ENCODE measurements at places on chromosomes 3 and 15. TPM values are rescaled to one million over a fixed set of nuclear protein-coding genes. Genes with fewer than 3 reads are reported as not detected.

The WWTR1 gene
- 1.0 TPM for total RNA-seq

DNA sequence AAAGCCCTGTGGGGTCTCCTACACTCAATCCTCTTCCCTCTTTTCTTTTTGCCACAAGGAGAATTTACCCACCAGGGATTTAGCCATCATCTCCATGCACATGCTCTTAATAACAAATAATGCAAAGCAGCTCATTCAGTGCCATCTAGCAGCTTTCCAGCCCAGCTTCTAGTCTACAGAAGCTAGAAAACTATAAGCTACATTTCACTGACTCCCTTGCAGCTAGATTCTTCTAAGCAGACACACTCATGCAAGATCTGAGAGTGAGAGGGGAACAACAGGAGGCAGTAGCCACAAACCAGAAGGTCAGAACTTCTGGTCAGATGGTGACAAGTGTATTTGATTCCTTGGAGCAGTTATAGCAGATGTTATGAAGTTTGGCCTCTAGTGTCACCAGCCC lies 25.5 kb downstream of the OSBPL10 start:
- no peak for DNase-seq
- H3K27me3 ChIP-seq = peaks cover 12% of the 10 kb centered on the region

DNA sequence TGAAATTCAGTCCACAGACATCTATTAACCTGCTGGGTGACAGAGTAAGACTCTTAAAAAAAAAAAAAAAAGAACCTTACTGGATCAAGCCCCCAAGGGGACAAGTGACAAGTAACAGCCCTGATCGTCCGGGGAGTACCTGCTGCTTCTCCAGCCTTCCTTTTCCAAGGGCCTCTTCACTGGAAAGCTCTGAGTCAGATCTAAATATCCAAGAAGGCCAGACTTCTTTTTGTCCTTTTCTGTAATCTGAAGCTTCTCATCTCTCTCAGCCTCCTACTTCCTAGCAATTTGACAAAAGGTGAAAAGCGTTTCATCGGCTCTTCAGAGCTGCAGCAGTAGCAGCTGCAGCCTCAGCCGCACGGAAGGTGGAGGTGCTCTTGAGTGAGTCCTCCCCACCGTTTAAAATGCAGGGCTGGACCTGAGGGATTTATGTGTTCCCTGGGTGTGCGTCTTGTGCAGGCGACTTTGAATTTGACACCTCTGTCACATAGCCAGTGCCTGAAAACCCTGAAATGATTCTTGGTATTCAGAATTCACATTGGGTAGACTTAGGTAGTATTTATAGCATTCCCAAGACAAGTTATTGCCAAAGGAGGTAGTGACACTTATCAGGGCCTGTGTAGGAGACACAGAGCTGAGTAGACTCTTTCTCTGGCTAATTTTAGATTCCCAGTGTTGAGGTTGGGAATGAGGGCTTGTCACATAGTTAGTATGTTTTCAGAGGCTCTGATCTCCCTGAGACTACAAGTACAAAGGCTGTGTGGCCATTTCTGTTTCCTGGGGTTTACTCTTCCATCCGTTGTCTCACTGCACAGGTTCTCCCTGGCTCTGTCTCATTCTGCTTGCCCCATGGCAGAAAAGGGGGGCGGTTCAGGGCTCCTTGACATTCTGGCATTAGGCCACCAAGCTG lies 291.2 kb upstream of the C2CD4B start:
- no peak overlapping the region for H3K27ac ChIP-seq
- H3K4me3 ChIP-seq = no peak overlapping the region
- DNase-seq = no peak
- no peaks in the 10 kb centered on the region for H3K4me1 ChIP-seq
- no peaks in the 10 kb centered on the region for H3K27me3 ChIP-seq

DNA sequence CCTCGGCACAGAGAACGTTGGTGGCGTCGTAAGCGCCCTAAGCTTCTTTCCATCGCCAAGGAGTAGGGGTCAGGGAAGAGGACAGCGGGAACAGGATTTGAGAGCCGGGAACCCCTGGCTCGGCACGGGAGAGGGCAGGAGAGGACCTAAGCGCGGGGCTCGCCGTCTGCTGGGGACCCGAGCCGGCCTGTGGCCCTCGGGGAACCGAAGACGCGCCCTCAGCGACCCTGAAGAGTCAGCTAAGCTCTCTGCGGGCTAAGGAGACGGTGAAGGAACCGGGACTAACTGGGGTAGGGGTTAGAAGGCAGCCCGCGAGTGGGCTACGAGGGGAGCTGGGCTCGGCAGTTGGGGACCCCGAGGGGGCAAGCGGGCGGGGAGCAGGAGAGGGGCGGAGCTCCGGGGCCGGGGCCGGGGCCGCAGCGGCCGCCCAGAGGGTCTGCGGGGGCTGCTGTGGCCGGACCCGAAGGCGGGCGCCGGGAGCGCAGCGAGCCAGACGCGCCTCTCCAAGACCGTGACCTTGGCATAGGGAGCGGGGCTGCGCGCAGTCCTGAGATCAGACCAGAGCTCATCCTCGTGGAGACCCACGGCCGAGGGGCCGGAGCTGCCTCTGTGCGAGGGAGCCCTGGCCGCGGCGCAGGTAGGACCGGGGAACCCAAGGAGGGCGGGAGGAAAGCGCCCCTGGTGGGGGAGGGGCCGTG lies 574 bp downstream of the CASR start:
- no peak overlapping the region for H3K27ac ChIP-seq
- H3K36me3 ChIP-seq = no peaks in the 10 kb centered on the region
- DNase-seq = no peak
- peaks cover 7% of the 10 kb centered on the region for H3K4me1 ChIP-seq

- no peaks in the 10 kb centered on the region for H3K4me1 ChIP-seq
- H3K27ac ChIP-seq = no peak overlapping the region
- H3K4me3 ChIP-seq = no peak overlapping the region
- no peak for DNase-seq
Measured at GRCh38 chr15:69093127-69093526, 67.3 kb upstream of the GLCE start.

DNA sequence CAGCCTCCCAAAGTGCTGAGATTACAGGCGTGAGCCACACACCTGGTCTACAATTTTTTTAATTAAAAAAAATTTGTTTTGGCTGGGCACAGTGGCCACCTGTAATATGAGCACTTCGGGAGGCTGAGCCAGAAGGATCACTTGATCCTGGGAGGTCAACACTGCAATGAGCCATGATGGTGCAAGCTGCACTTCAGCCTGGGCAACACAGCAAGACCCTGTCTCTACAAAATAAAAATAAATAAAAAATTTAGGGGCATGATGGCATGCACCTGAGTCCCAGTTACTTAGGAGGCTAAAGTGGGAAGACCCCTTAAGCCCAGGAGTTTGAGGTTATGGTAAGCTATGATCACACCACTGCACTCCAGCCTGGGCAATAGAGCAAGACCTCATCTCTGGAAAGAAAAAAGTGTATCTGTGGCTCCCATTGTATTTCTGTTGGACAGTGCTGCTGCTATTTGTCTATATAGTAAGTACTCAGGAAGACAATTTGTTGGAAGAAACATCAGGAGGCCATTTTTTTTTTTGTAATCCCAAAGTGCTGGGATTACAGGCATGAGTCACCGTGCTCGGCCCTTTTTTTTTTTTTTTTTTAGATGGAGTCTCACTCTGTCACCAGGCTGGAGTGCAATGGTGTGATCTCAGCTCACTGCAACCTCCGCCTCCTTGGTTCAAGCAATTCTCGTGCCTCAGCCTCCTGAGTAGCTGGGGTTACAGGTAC lies 27.5 kb upstream of the SH3BP5 start:
- H3K27ac ChIP-seq = no peak overlapping the region
- no peaks in the 10 kb centered on the region for H3K27me3 ChIP-seq
- DNase-seq = no peak
- H3K4me1 ChIP-seq = peaks cover 57% of the 10 kb centered on the region

- no peak overlapping the region for H3K4me3 ChIP-seq
- no peaks in the 10 kb centered on the region for H3K36me3 ChIP-seq
- H3K4me1 ChIP-seq = no peaks in the 10 kb centered on the region
- H3K27me3 ChIP-seq = no peaks in the 10 kb centered on the region
- no peak overlapping the region for H3K27ac ChIP-seq
- DNase-seq = no peak
Measured at GRCh38 chr3:28860307-28860706, 420.6 kb upstream of the RBMS3 start.

DNA sequence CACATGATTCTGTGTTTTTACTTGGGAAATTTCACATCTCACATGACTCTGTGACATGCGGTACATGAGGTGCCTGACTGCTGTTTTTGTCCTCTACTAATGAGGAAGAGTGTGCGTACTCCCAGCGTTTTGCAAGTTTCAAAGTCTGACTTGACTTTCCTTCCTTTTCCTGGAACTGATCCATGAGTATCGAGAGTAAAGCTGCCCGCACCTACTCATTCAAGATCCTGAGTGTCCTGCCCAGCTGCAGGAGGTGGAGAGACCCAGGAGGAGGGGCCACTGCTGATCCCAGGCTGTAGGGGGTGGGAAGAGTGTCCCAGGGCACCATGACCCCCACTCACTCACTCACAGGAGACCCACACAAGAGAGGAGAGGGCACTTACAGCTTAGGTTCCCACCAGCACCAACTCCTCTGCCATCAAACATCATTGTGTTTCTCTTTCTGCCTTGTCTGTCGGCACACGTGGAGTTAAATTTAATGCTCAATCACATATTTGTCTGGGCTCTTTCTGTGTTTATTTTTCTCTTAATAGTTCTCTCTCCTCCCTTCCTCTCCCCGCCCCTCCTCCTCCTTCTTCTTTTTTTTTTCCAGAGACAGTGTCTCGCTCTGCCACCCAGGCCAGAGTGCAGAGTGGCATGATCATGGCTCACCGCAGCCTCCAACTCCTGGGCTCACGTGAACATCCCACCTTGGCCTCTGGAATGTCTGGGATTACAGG lies 1.4 kb downstream of the CCR5AS start:
- no peak overlapping the region for H3K27ac ChIP-seq
- peaks cover 13% of the 10 kb centered on the region for H3K4me1 ChIP-seq
- no peaks in the 10 kb centered on the region for H3K36me3 ChIP-seq
- no peak overlapping the region for H3K4me3 ChIP-seq
- H3K27me3 ChIP-seq = peaks cover 4% of the 10 kb centered on the region

DNA sequence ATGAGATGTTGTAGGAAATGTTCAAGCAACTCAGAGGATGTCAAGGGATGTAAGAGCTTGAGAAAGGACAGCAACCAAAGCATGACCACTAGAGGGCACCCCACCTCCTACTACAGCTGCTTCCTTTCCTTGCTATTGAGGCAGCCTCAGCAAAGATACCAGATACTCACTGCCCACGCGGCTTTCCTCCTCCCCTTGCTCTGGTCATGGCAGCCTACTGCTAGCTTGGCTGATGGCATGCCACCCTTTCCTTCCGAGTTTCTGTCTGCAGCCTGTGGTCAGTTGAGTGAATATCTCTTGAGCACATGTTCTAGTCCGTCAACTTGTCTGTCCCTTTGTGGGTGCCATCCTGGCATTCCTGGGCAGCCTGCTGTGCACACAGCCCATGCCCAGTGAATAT lies 4.4 kb upstream of the CXCR6 start:
- H3K27ac ChIP-seq = no peak overlapping the region
- H3K36me3 ChIP-seq = peaks cover 46% of the 10 kb centered on the region

GRCh38 chr3:117450026-117450425 lies 740.4 kb downstream of the TUSC7 start:
- H3K4me1 ChIP-seq = no peaks in the 10 kb centered on the region
- H3K36me3 ChIP-seq = no peaks in the 10 kb centered on the region
- no peak overlapping the region for H3K27ac ChIP-seq
- no peak overlapping the region for H3K4me3 ChIP-seq

Measured in activated CD4-positive, alpha-beta memory T cell treated with anti-CD3 and anti-CD28 coated beads for 36 hours (primary cell).